ENCODE measurements at places on chromosomes 2 and 18.

DNA sequence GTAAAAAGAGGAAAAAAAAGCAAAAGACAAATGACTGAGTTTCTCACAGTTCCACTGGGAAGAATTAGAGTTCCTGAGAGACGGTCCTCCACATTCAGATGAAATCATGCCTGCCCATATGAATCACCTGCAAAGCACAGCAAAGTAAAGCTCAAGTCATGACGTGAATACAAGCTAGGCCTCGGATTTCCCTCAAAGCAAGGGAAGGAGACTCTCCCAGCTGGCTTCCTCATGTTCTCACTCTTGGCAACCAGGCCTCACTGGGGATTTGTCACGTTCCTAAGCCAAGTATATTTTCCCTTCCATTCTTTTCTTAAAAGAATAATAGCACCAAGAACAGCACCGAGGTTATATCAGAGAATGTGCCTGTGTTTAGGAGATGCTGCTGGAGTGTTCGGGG lies 47.0 kb downstream of the CYP27C1 start:
- no peak for DNase-seq

DNA sequence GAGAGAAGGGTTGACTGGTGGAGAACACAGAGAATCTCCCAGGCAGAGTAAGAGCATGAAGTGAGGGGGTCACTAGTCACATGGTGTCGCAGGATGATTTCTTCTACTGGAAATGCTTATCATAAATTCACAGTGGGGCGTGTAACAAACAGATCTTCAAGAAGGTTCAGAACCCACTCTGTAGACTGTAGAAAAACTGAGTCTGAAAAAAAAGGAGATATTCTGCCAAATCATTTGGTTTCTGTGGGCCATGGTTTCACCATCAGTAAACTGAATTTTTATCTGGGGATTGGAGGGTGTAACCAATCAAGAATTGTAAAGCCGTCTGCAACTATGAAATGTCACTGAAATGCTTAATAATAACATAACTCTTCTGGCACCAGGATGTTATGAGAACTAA lies 15.0 kb downstream of the TPGS2 start:
- no peak for DNase-seq

DNA sequence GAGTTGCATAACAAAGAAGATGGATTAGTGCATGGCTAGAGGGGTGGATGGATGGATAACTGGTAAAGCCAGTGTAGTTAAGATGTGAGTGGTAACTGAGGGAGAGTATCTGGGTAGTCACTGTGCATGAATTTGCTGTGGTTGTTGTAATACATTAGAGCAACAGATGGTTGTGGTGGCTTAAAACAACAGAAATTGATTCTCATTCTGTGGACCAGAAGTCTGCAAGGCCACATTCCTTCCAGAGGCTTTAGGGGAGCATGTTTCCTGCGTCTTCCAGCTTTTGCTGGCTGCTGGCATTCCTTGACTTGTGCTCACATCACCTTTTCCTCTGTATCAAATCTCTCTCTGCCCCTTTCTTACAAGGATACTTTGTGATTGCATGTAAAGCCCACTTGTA lies 155.4 kb downstream of the ASB1 start:
- no peak for DNase-seq

- no peak for DNase-seq
These were observed 188.8 kb upstream of the EPC2 start for GRCh38 chr2:148455791-148456190.

- DNase-seq: no peak
These were observed 246.0 kb downstream of the CLIP4 start for GRCh38 chr2:29361231-29361630.

DNA sequence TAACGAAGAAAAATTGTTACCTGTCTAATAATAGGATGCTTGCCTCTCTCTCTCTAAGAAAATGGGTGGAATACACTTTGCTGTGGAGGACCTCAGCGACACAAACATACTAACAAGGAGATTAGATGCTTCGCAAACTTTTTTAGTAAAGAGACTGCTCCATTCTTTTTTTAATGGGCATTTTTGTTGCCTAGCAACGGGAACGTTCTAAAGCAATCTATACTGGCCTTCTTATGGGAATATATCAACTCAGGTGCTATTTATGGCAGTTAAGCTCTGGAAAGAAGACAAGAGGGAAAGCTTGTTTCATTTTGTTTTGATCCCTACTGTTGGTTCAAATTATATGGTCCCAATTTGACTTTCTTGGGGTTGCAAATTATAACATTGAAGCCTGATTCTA lies 86.8 kb upstream of the CBLN2 start:
- DNase-seq: no peak

GRCh38 chr2:35447215-35447614 lies 908.4 kb upstream of the CRIM1 start:
- DNase-seq: no peak

- DNase-seq: no peak
These were observed 176.5 kb downstream of the RBM43 start for GRCh38 chr2:151085181-151085611.

GRCh38 chr2:220144411-220144810 lies 517.0 kb downstream of the SLC4A3 start:
- no peak for DNase-seq

DNA sequence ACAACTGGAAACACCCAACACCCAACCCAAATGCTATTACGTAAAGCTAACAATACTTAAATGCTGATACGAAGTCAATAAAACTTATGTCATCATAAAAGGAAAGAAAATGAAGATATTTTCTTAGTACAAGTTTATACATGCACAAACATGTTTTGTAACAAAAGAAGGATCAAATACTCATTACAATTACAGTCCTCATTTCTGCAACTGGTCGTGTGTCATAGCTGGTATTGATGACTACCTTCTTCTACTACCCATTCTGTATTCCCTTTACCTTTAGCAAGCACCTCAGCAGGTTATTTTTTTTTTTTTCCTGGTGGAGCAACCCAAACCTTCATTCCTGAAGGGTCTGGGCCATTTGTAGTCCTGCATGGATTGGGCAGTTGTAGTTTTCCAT lies 1298.5 kb downstream of the SUCLG1 start:
- DNase-seq: no peak

GRCh38 chr18:61908661-61909060 lies 15.9 kb upstream of the RNF152 start:
- no peak for DNase-seq

GRCh38 chr2:120779781-120780283 lies 44.2 kb downstream of the GLI2 start:
- DNase-seq: no peak

GRCh38 chr2:98769784-98770183 lies 38.9 kb upstream of the MGAT4A start:
- no peak for DNase-seq

- DNase-seq: no peak
These were observed 98.2 kb downstream of the ZNF516 start for GRCh38 chr18:76396792-76397191.

- DNase-seq: no peak
These were observed 25.4 kb downstream of the PTGR3 start for GRCh38 chr18:75183524-75183923.

- no peak for DNase-seq
These were observed 106.0 kb downstream of the OLA1 start for GRCh38 chr2:174142290-174142689.

DNA sequence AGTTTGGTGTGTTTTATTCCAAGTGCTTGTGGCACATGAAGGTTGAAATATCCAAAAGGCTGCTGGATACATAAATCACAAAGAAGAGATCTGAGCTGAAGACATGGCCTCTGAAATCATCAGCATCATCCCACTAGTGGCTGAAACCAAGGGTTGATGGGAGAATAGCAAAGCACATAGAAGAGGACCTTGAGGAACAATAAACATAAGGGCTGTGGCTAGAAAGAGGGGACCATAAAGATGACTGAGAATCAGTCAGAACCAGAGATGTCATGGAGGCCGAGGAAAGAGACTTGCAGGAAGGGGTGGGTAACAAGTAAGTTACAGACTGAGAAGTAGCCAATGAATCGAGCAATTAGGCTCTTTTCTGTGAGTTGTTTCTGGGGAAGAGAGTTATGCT lies 116.8 kb downstream of the CDC42EP3 start:
- no peak for DNase-seq

DNA sequence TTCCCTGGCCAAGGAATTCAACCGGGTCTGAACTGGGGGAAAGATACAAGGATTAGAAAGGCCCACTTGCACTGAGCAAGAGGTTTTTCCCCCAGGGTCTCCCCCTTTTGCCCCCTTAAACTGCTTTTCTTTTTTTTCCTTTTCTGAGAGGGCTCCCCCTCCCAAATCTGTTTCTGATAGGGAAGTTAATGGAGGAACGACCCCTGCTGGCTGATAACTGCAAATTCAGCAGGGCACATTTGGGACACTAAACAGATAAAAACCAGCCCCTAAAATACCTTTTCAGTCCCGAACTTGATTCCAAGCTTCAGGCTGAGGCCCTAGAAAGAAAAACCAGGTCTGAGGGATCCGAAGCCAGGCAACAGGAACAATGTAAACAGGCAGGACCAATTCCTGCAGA lies 1012.4 kb upstream of the CRIM1 start:
- no peak for DNase-seq
